ENCODE measurements at places on chromosomes 4 and X.

DNA sequence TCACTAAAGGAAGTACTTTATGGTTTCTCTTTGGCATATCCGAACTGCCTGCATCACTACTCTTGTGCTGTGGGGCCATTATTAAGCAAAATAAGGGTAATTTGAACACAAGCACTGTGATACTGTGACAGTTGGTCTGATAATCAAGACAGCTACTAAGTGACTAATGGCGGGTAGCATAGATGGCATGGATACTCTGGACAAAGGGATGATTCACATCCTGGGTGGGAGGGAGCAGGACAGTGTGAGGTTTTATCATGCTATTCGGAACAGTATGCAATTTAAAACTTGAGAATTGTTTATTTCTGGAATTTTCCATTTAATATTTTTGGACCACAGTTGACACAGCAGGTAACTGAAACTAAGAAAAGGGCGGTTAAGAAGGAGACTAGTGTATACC is 52.6 kb upstream of the CITED1 start:
- no peak for DNase-seq

DNA sequence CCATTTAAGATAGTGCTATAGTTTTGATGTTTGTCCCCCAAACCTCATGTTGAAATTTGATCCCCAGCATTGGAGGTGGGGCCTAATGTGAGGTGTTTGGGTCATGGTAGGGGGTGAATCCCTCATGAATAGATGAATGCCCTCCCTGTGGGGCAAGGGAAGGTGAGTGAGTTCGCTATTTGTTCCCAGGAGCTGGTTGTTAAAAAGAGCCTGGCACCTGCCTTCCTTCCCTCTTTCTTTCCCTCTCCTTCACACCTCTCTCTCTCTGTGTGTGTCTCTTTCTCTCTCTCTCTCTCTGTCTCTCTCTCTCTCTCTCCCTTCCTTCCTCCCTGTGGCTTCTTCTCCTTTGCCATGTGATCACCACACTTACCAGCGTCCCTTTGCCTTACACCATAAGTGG is 160.7 kb downstream of the AASDH start:
- no peak for DNase-seq

- DNase-seq = no peak
Measured at GRCh38 chrX:48531358-48531959, 8.1 kb upstream of the TBC1D25 start.

DNA sequence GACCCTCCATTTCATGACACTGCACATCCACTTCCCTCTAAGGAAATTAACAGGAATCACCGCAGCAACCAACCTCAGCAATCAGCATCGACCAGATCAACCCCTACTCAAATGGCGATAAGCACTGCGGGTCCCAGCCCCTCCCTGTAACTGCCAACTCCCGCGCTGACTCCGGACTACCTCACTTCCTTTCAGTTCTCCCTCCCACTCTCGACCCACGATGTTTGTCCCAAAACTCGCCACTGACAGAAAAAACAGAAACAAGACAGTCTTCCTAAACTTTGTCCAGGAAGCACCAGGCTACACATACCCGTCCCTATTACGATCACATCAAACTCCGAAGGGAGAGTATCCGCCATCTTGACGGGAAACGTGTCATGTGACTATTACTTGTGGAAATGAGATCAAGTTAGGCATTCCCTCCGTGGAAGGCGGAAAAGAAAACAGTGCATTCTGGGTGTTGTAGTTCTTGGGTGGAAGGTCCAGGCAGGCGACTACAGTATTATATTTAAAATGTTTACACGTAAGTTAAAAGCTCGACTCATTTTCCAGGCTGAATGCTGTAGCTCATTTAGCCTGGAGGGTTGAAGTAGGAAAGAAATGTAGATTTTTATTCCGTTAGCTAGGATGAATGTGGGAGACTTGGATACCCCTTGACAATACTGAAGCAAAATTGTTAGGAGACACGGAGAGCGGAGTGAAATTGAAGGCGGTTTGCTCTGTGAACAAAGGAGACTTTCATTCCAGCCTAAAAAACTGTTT is at the start of gene CHM:
TSS of gene CHM (minus strand) at position 385 of the 762 bp plus-strand sequence. CDS start at position 359, 26 bp downstream.
- peak; percentile 83 for DNase-seq

DNA sequence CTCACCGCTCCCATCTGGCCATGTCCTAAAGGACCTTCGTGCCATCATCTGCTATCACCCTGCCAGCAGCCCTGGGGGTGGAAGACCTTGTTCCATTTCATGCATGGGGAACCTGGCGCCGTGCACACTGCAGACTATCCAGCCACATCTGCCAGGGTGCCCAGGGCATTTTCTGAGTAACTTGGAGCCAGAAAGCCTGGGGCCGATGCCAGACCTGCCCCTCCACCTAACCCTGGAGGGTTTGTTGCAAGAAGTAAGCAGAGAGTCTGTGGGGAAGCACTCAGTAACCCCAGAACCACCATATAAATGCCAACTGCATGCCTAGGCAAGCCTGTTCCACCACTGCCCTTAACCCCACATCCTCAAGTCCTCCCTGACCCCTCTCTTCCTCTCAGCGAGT is 7.3 kb downstream of the HAUS7 start:
- DNase-seq = no peak
